ENCODE measurements at places on chromosomes 2 and 18.

- no peak for DNase-seq
Measured at GRCh38 chr2:174328961-174329715, 5.6 kb upstream of the SP9 start.

DNA sequence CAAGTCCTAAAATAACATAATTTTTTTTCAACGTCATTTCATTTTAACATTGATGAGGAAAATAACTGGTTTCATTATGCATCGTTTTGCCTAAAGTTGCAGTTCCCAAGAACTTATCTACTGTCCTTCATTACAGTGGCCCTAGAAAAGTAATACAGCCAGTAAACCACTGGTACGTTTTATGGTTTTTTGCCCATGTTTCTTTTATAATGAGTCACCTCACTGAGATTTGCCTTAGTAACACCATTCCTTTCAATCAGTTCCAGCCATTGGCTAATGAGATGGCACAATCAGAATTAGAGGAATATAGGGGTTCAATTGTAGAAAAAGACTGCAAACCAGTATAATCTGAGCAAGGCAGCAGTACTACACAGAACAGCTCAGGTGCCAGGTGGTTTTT lies 422.6 kb upstream of the LYPD1 start:
- DNase-seq, result no peak

DNA sequence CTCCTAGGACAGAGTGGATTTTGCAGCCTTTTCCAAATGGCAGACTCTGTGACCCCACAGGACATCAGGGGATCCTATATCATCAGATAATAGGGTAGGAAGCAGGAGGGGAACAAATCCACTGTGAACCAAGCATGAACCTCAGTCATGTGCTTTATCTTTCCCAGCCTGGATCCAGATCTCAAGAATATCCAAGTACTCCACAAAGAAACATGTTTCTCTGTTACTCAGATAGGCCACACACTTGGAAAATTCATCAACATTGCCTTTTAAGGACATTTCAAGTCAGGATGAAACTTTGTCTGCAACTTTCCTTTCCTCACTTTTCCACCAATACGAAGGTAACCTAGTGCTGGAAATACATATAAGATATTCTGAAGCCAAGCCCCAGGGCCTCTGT lies 85.8 kb downstream of the RDH14 start:
- DNase-seq, result no peak

DNA sequence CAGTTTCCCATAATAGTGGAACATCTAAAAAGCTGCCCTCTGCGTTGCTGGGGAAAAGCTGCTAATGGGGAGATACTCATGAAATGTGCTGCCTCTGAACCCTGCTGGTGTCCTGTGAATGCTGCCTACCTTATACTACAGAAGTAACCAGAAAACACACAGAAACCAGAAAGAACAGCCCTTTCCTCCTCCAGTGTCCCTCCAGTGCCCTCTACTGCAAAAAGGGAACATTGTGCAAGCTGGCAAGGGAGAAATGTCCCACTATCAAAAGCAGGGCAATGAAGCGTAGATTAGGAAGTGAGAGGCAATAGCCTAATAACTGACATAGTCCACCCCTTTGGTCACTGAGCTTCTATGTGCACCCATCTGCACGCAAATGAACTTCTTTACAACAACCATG lies 162.7 kb upstream of the ETAA1 start:
- no peak for DNase-seq

DNA sequence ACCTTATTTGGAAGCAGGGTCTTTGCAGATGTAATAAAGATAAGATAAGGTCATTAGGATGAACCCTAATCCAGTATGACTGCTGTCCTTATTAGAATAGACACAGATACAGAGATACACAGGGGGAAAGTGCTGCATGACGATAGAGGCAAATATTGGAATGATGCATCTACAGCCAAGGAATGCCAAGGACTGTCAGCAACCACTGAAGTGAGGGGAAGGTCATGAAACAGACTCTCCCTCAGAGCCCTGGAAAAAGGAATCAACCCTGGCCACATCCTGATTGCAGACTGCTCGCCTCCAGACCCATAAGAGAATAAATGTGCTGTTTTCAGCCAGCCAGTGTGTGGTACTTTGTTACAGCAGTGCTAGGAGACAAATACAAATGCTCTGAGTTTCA lies 14.8 kb downstream of the TMEM237 start:
- DNase-seq, result no peak

DNA sequence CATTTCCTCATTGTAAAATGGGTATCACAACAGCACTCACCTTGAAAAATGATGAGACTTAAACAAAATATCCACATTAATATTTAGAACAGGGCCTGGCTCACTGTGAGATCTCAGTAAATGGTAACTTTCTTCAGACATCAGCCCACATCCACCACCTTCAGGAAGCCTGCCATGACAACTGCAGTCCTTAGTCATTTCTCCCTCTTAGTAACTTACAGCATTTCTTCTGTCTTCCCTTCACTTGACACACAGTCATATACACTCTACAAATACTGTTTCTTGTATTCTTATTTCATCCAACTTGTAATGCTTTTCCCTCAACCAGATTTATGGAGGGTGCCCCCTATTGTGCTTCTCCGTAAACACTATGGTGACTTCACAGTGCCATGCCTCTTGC lies 263.0 kb downstream of the ZNF516 start:
- no peak for DNase-seq

GRCh38 chr18:50393802-50394201 lies 19.0 kb downstream of the SKA1 start:
- DNase-seq, result no peak

GRCh38 chr2:156892467-156893281 lies 364.8 kb upstream of the GALNT5 start:
- no peak for DNase-seq

DNA sequence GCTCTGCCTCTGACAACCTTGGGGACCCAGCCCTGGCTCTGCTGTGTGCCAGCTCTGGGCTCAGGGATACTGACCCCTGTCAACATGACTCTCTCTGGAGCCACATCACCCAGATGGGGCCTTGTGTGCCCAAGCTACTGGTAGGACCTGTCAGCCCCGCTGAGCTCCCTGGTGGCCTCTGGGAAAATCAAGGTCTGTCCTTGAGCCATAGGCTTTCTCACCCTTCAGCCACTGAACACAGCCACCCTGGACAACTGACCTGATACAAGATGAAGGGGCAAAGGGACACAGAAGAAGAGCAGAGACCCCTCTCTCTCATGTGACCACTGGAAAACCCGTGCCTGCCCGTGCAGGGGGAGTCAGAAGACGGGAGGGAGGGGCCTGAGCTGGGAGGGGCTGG lies 7.8 kb downstream of the CCDC74A start:
- no peak for DNase-seq

DNA sequence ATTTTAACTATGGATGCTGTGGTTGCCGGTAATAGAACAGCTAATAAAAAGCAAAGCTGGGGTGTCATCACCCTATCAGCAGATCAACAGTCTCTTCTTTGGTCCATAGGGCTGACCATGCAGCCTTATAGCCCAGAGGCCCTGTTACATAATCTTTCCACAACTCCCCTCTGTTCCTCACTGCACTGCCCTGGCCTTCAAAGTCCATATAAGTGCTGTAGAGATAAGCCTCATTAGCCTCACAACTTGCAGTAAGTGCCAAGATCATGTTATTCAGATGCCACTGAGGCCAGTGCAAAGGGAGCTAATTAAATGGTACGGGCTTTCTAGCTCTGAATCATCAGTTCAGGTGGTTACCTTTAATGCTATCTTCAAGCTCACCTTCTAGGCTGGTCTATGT lies 89.7 kb upstream of the CXCR4 start:
- DNase-seq, result no peak

DNA sequence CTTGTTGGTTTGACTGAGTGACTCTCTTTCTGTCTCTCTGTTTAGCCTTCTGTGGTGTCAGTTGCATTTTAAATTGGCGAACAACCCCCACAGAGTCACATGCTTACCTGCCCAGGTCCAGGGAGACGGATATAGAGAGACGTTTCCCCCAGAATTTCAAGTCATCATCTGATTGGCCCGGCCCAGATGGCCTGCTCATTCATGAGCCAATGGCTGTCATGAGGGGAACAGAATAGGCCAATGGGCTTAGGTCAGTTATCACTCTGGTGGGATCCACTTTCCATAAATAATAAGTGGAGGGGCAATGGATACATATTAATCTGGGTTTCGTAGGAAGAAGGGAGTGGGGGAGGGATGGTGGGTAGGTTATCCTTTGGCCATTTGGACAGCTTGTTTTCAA lies 150.0 kb upstream of the SPRED2 start:
- DNase-seq, result no peak

- no peak for DNase-seq
Measured at GRCh38 chr18:61896757-61897156, 4.0 kb upstream of the RNF152 start.

GRCh38 chr2:62309465-62310091 lies 113.7 kb downstream of the B3GNT2 start:
- DNase-seq, result no peak

DNA sequence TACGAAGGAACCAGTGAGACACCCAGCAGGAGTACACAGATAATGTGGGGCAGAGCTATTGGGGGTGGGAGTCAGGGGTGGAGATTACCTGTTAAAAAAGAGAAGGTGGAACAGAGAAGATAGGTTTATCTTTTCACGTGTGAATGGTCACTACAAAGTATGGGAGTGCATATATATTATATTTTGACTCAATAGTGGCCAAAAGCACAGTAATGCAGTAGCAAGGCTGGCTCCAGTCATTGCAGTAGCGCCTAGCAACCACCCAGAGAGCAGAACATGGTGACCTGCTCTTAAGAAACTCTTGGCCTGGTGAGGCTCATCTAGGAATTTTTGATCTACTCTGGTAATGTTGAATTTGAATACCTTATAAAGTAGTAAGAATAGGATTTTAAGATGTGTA lies 1.0 kb downstream of the IMPACT start:
- no peak for DNase-seq

DNA sequence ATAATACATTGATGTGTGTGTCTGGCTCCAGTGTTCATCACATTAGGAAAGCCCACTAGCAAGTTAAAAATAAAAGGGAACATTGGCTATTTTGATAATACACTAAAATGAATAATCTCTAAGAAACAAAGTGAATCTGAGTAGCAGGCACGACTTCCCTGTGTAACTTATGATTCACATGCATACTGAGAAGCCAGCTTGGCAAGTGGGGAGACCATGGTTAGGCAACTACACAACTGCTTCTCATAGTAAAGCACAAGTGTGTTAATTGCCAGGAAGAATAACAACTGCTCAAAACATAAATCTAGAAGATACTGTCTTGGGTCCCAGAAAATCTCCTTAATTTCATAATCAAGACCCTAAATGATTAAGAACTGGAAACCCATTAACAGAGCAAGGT lies 4.0 kb downstream of the MYO5B start:
- no peak for DNase-seq

Measured in stimulated activated CD4-positive, alpha-beta T cell treated with anti-CD3 and anti-CD28 coated beads, TNF-alpha, amount 100 ng/mL, for 4 hours (primary cell).